ENCODE measurements at places on chromosomes 6 and 20.
A peak's percentile ranks its signal among the peaks of the same experiment; 100 is the strongest.

GRCh38 chr6:31799781-31800180, 4.2 kb upstream of the VARS1 start:
- no peak for DNase-seq

DNA sequence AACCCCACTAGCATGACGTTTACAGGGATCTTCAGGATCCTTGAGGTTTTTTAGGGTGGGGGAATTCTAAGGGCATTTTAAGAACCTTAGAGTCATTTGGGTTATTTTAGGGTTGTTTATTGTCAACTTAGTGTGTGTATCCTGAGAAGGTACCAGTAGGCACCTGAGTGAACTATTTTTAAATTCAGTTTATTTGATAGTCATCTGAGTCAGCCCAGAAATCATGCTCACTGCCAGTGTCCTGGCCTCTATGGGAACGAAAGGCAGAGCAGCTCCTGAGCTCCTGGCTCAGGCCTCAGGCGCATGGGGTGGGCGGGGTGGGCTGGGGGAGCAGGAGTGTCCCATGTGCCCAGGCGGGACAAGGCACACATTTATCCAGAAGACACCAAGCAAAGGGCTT, 52.0 kb downstream of the PRND start:
- no peak for DNase-seq

- DNase-seq, result no peak
Measured at GRCh38 chr6:71029555-71029954, 72.7 kb upstream of the B3GAT2 start.

- DNase-seq, result no peak
Measured at GRCh38 chr6:123434186-123434585, 202.6 kb downstream of the TRDN start.

DNA sequence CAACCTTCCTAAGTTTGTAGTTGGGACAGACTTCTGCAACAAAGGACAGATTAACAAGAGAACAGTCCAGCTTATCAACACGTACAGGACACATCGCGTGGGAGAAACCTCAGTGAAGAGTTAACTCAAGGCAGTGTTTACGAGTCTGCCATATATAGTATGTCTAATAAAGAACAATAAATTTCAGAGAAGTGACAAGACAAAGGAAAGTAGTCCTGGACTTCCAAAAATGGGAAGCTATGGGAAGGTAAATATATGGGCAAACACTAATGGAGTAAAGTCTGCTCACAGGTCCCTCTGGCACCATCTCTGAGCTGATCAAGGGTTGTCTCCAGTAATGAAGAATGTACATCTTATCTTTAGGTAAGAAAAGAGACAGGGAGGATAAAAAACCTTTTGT, 34.9 kb downstream of the GCM1 start:
- DNase-seq, result no peak

DNA sequence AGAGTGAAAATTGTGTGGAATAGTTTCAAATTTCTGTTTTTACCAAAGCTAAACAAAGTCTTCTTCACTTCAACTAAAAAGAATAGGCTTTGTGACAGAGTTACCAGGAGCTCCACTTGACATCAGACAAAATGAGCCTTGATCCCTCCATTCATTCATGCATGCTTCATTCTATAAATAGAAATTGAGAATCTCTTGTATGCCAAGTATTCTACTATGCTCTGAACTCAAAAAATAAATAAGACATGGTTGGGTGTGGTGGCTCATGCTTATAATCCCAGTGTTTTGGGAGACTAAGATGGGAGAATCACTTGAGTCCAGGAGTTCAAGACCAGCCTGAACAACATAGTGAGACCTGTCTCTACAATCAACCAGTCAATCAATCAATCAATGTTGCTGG, 236.6 kb upstream of the FAM83B start:
- no peak for DNase-seq

DNA sequence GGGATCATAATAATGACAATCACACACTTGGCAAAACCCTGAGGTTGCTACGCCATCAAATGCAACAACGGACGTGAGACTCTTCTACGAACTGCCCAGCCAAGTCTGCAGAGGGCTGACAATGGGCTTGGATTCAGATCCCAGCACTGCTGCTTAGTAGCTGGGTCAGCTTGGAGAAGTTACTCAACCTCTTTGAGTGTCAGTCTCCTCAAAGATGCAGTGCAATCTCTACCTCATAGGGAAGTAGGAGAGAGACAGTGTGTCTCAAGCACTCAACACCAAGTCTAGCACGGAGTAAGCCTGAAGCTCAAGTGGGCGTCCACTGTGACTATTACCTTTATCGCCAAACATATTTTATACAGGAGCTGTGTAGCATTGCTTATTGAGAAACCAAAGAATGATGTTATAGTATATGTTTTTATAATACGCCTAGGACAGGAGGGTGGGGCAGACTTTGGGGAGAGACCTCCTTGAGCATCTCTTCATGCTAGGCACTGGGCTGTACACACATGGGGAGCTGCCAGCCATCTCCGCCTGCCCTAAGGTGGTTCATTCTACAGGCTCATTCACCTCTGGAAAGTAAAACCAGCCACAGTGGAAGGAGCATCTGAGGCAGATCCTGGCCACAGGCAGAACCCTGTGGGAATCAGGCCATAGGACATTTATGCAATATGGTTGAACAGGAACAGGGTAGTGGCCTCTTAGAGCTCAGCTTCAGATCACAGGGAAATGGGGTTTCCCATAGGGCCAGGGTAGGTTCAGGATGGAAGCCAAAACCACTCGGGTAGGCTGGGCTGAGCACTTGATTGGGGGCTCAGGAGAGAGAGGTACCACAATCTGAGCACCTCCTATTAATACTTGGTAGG, 160.2 kb downstream of the MRPL14 start:
- no peak for DNase-seq

GRCh38 chr20:19317237-19318069, 105.0 kb downstream of the SLC24A3 start:
- no peak for DNase-seq

GRCh38 chr20:49340161-49340966, 62.5 kb upstream of the ZNFX1 start:
- no peak for DNase-seq

GRCh38 chr6:101391772-101392585, 1.5 kb upstream of the GRIK2 start:
- DNase-seq, result no peak

DNA sequence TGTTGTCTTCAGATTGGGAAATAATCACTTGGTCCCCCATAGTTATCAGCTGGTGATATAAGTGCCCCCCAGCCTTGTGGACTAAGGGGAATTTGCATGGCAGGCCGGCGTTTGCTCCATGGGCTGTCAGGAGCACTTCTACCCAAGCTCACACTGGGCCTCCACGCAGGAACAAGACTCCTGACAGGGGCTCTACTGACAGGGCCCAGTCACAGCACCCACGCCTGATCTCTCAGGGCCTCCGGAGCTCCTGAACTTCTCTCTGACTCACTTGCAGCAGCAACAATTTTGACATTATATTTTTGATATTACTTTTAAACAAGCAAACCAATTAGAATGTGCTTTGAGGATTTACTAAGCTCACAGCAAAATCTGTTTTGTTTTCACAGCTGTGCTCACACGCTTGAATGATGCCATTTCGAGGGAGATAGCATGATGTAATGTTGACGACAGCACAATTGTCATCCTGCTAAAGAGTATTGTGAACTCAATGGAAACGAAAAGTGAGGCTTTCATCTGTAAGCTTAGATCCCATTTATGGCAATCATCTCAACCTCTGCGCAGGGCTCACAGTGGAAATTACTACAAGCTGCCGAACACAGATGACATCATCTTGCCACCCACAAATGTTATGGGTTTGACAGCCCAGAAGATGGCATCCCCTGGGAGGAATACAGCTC, 28.7 kb upstream of the TXNDC5 start:
- DNase-seq, result no peak

DNA sequence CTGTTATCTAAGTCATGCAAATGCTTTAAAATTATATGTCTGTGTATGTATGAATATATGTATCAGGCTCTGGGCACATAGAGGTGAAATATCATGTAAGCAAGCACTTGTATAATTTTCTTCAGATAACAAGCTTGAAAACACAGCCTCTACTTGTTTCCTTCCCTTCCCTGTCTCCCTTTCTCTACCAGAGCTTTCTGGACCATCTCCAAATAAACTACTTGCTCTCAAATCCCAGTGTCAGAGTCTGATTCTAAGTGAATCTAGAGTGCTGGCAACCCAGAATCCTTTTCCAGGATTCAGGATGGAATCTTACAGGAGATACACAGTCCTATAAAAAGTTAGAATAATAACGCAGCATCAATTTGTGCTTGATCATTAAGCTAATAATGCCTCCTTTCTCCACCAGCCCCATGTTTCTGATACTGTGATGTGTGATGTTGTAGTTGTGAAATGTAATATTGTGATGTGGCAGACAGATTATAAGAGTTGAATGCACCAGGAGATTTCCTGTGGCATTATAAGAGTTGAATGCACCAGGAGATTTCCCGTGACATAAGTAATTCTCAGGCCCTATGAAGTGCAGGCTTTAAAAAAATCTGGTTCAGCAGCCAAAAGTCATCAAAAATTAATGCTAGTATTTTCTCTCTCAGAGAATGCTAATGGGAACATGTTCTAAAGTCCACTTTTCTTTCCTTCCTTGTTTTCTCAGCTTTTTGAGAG, 89.6 kb downstream of the PCSK2 start:
- no peak for DNase-seq

- DNase-seq, result peak; percentile 4
Measured at GRCh38 chr6:140774080-140774505, 1358.6 kb upstream of the GJE1 start.

DNA sequence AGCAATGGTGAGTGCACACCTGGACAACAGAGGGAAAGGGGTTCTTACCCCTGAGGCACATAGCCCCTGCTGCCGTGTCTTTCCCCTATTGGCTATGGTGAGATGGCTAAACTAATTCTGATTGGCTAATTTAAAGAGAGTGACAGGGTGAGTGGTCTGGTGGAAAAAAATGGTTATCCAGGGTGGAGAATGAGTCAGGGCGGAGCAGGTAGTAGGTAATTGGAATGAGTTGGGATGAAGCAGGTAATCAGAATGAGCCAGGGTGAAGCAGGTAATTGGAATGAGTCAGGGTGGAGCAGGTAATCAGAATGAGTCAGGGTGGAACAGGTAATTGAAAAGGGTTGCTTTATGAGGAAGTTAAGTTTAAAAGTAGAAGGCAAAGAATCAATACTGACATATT, 200.3 kb downstream of the EYA4 start:
- no peak for DNase-seq

DNA sequence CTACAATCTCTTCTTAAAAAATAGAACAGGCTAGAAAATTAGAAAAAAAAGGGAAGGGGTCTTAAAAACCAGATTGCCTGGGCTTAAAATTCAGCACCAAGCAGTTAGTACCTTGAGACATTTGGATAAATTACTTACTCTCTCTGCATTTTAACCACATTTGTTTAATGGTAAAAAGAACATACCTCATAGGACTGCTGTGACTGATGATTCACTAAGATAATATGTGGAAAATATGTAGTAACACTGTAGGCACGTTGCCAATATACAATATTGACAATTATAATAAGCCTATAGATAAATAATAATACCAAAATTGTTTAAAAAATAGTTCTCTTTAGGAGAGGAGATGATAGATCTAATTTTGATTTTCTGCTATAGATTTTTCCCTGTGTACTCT, 750.4 kb downstream of the TENT5A start:
- no peak for DNase-seq

DNA sequence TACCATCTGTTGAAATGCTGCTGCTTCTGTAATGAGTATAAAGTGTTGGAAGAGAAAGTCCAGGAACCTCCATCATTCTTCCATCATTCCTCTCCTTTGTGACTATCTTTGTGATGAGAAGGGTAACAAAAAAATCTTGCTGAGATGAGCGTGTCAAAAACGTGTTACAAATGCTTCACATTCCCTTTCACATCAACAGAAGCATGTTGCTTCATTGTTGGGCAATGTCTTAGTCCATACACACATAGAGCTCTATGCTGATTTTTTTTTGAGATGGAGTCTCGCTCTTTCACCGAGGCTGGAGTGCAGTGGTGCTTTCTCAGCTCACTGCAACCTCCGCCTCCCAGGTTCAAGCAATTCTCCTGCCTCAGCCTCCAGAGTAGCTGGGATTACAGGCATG, 114.1 kb upstream of the ESR1 start:
- no peak for DNase-seq

GRCh38 chr6:53758496-53758895, 36.3 kb upstream of the LRRC1 start:
- no peak for DNase-seq

GRCh38 chr6:161279677-161280415, 6.0 kb upstream of the AGPAT4 start:
- no peak for DNase-seq

- DNase-seq, result no peak
Measured at GRCh38 chr6:73655341-73655917, 1.6 kb upstream of the SLC17A5 start.

- no peak for DNase-seq
Measured at GRCh38 chr6:91560409-91560808, 973.5 kb upstream of the MAP3K7 start.

GRCh38 chr6:52503851-52504781, 72.7 kb downstream of the TRAM2 start:
- DNase-seq, result peak; percentile 94

DNA sequence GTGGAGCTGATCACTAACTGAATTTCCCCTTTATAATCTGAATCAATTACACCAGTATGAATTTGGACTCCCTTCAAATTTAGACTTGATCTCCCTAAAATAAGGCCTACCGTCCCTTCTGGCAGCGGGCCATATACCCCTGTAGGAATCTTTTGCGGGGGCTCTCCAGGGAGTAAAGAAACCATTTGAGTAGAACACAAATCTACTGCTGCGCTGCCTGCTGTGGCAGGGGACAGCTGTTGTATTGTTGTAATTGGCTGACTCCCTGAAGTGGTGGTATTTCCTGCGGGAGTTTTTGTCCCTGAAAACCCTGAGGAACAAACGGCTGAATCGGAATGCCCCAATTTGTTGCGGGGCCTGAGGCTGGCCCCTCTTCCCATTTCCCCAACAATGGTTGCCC, 16.0 kb upstream of the PTCRA start:
- DNase-seq, result no peak

- DNase-seq, result no peak
Measured at GRCh38 chr20:43389211-43389610, 68.5 kb upstream of the SRSF6 start.

- DNase-seq, result no peak
Measured at GRCh38 chr6:35318196-35319171, 20.9 kb downstream of the DEF6 start.

- DNase-seq, result no peak
Measured at GRCh38 chr6:124131779-124132178, 328.1 kb downstream of the NKAIN2 start.

GRCh38 chr6:21612067-21612745, 18.7 kb downstream of the SOX4 start:
- no peak for DNase-seq

GRCh38 chr6:52640916-52641315, 30.0 kb upstream of the TMEM14A start:
- no peak for DNase-seq

- no peak for DNase-seq
Measured at GRCh38 chr6:150668900-150669302, 69.2 kb downstream of the PLEKHG1 start.

- DNase-seq, result no peak
Measured at GRCh38 chr6:41197234-41197633, 3.7 kb downstream of the TREML2 start.

DNA sequence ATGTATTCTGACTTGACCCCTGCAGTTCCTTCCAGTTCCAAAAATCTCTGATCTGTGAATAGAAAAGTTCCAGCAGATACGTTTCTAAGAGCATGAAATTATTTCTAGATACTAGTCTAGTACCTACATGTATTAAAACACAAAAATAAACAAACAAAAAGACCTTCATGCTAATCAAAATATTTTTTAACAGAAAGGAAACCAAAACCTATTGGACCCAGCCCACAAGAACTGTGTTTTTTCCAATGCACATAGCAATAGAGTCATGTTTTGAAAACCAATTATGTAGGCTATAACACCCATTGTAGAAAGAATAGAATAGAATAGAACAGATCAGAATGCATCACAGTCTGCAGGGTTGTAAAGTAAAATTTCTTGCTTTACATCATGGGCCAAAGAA, 158.6 kb upstream of the TNFAIP3 start:
- DNase-seq, result no peak
